ENCODE measurements at places on chromosomes 12 and 14.

GRCh38 chr14:88904864-88905263, 80.4 kb downstream of the TTC8 start:
- DNase-seq, result no peak

GRCh38 chr14:104797115-104798044, 1.8 kb upstream of the AKT1 start:
- peak; percentile 21 for DNase-seq

- no peak for DNase-seq
These were observed 557.2 kb downstream of the BCL11B start for GRCh38 chr14:98714626-98715425.

GRCh38 chr12:153080-153746, 60.7 kb downstream of the SLC6A12 start:
- peak; percentile 82 for DNase-seq

GRCh38 chr14:105366386-105367074, 31.8 kb upstream of the TEX22 start:
- DNase-seq, result no peak

DNA sequence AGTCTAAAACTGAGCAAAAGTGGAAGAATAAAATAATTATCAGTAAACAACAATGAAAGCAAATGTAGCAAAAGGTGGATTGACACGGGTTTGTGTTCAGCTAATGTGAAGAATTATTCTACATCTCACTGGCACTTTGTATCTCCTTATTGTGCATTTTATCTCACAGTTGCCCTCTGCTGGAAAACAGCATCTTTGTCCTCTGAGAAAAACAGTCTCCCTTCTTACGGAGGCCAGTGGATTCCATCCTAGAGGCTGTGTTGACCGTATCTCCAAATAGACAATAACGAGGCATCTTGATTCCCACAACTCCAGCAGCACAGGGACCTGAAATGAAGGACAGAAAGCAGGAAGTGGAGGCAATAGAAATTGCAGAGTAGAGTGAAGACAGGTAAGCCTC, 51.3 kb upstream of the PLBD1 start:
- DNase-seq, result no peak
